ENCODE measurements at places on chromosomes 12 and 14.

- DNase-seq: no peak
Measured at GRCh38 chr14:22824711-22825359, 4.9 kb upstream of the MRPL52 start.

GRCh38 chr14:68718023-68718990 is 74.6 kb downstream of the ZFP36L1 start:
- DNase-seq: no peak

- peak; percentile 8 for DNase-seq
Measured at GRCh38 chr14:35438910-35439713, 34.6 kb upstream of the NFKBIA start.

GRCh38 chr12:54416687-54417603 is 2.1 kb downstream of the ITGA5 start:
- no peak for DNase-seq

GRCh38 chr12:105539735-105540134 is 209.2 kb downstream of the C12orf75 start:
- no peak for DNase-seq

DNA sequence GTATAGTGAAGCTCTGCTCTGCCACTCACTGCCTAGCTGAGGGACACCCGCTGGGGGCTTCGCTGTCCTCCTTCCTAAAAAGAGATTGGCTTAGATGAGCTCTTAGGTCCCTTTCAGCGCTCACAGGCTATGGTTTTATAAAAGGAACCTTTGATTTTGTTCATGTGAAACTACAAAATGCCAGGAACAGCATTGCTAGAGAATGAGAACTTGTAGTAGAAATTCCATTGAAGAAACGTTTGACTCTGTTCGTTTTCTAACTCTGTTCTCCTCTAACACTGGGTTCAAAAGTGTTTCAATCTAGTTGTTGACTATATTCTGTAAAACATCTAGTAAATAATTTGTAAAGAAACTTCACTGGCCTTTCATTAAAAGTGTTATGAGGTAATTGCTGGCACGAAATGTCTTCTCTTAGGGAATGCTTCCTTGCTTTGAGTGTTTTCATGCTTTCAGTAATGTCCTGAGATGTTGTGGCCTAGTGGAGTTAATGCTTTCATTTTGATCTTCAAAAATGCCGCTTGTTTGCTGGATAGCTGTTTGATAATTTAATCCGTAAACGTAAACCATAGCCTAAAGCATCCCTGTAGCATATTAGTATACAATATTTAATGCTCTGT is 1.6 kb downstream of the MARK3 start:
- DNase-seq: no peak

GRCh38 chr12:83197483-83197914 is 510.8 kb downstream of the TMTC2 start:
- DNase-seq: no peak

GRCh38 chr14:32224737-32225377 is 21.8 kb upstream of the RNU6-8 start:
- peak; percentile 25 for DNase-seq

DNA sequence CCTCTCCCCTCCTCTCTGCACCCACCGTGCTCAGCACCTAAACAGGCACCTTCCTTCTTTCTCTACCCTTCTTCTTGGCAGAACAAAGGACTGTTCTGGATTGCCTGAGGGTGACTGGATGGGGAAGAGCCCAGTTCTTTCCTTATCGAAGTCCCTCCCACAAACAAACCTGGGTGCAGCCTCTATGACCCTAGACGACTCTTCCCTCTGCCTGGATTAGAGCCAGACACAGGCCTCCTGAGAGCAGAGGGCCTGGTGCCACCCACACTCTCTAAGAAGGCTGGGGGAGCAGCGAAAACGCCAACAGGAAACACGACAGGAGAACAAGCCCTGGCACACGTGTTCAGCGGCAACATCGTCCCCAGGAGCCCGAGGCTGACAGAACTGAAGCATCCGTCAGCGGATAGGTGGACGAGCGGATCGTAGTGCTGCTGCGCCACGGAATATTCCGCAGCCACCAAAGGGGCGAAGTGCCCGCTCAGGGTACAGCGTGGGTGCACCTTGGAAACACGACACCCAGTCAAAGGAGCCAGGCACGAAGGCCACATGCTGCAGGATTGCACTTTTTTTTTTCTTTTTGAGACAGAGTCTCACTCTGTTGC is 38.0 kb downstream of the RIMBP2 start:
- DNase-seq: no peak

GRCh38 chr14:90891326-90891725 is 75.1 kb upstream of the TTC7B start:
- DNase-seq: no peak

DNA sequence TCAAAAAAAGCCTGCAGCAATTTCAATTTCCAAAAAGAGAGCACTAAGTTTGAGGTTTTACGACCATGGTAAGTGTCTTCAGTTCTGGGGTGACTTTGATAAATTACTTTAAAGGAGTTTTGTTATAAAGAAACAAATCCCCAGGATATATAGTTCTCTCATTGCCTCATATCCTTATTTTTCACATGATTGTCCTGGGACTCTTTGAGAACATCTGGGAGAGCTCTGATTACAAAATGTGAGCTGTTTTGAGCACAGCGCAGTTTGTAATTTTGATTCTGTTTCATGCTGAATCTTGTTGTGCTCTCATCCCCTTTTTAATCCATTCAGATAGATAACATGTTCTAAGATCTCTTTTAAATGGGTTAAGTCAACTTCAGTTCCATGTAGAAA is 67.7 kb upstream of the DCN start:
- DNase-seq: no peak

DNA sequence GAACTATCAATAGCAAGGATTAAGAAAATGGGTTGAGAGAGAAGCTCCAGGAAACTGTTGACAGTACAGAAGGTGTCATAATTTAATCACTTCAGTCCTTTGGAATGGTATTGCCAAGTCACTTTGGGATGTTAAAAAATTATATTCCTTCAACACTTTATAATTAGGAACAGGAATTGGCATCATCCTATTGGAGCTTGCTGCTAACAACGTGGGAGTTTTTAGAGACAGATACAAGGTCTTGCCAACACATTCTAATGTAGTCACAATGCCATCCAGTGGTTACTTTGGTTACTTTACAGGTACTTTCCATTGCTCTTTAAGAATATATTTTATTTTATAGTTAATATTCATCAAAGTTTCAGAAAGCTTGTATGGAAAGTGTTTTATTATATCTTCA is 310.1 kb downstream of the SYT1 start:
- no peak for DNase-seq

DNA sequence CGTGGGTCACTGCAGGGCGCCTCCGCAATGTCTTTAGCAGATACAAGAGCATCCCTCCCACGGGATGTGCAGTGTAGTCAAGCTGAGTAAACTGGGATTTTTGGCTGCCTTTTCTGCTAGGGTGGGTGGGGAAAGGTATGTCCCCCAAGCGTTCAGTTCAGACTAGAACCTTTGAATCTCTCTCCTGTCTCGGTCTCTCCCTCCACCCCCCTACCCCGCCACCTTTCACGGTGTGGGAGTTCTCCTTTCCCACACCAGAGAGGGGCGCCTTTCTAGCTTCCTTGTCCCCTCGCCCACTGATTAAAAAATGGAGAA is 525 bp upstream of the FAR2 start:
- no peak for DNase-seq

DNA sequence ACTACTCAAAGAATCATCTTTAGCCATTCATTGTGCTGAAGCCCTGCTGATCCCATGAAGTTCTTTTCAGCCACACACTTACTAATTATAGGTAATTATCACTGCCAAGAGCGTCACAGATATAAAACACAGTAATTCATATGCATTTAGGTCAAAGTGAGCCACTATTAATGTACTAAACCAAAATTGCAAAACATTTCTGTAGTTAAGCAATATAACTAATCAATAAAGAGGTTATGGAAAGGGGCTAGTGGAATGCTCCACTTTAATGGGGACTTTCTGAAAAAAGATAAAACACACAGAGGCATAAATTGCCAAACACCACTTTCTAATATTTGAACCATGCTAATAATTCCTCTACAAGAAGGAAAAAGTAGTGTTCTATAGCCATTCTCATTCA is 6.8 kb upstream of the CEP128 start:
- DNase-seq: no peak

DNA sequence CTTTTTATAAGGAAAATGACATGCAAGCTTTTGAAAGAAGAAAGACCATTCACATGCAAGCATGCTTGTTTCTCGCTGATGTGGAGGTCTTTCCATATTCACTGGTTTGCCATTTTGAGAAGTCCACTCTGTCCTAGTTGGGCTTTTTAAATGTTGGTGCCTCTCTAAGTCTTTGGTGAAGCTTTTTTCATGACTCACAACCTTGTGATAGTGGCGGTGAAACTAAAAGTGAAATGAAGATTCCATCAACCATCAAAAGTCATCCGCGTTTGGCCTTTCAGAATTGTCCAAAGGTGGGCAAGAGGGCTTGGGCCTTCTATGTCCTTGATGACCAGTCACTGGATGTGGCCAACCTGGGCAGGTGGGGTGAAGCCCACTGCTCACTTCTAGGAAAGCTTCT is 4.3 kb downstream of the LRRC74A start:
- DNase-seq: no peak

- DNase-seq: no peak
Measured at GRCh38 chr14:64195199-64195598, 99.0 kb downstream of the ESR2 start.

GRCh38 chr12:70757830-70758493 is 120.7 kb upstream of the PTPRB start:
- no peak for DNase-seq

- DNase-seq: no peak
Measured at GRCh38 chr14:54712465-54713200, 145.7 kb downstream of the SAMD4A start.

GRCh38 chr12:9721394-9722092 is 11.4 kb downstream of the CLECL1 start:
- DNase-seq: no peak

DNA sequence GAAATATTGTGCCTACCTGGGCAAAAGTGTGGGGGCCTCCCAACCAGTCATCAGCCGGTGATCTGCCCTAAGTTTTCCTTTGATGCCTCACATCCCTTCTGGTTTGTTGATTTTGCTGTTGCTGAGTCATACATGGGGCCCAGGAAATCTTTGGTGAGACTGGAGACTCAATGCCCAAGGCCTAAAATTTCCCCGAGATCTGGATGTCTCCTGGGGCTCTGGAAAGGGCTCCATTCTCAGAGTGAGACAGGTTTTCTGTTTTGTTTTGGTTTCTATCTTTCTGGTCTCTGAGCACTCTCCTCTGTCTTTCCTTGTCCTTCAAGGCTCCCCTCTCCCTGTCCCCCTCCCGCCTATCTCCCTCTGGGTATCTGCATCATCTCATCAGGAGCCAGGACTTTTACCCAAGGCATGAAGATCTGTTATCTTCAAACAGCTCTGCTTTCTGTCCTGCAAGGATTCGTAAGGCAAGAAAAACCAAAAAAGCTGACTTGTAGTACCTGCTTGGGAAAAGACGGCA is 152.8 kb upstream of the MAX start:
- DNase-seq: no peak

GRCh38 chr14:45065956-45066355 is 18.0 kb upstream of the PRPF39 start:
- no peak for DNase-seq

- DNase-seq: no peak
Measured at GRCh38 chr12:10633541-10633940, 20.1 kb upstream of the MAGOHB start.

- no peak for DNase-seq
Measured at GRCh38 chr14:65945327-65945726, 532.8 kb downstream of the FUT8 start.

GRCh38 chr12:44285321-44285960 is 449.6 kb downstream of the TMEM117 start:
- DNase-seq: no peak

DNA sequence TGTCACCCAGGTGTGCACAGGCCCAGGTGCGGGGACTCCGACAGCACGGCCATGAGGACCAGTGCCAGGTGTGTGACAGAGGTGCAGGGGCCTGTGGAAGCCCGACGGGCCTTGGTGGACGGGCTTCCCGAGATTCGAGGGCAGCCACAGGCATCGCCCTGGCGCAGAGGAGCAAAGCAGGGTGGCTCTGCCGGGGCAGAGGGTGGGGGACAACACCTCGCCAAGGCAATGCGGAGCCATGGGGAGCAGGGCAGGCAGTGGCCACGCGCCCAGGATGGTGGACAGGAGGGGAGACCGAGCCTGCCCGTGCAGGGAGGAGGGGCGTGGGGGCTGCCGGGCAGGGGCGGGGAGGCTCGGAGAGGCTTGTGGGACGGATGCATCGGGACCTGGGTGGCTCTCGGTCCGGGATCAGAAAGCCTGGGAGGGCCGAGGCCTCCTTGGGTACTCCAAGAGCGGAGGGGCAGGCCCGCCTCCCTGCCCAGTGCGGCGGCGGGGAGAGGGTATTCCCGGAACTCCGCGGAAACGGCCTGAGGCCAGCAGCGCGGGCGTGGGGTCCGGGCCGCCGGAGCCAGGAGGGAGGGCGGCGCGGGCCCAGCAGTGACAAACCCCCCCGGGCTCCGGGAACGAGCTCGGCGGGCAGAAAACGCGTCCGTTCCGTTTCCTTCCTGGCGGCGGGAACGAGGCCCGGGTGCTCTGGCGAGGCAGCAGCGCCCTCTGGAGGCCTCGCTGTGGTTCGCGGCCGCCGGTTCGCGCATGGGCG is 1.6 kb downstream of the TMEM121 start:
- peak; percentile 87 for DNase-seq

- no peak for DNase-seq
Measured at GRCh38 chr12:26770239-26771070, 62.5 kb downstream of the ITPR2 start.

DNA sequence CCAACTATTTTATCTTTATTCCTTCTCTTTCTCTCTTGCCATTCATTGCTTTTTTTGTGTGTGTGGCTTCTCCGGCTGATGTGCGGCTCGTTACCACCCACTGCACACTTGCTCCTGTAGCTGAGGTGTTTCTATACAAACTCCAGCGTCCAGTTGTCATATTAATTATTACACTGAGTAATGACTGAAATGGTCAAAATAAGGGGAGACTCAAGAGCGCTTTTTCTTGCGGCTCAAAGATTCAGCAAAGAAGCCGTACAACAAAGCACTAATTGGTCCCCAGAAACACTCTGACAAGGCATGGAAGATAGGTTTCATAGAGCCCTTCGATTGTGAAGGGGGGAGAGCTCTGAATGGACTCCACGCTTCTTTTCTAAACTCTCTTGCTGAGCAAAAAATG is 5.6 kb upstream of the ASCL1 start:
- no peak for DNase-seq

GRCh38 chr12:87953256-87953860 is 75.8 kb downstream of the C12orf50 start:
- peak; percentile 26 for DNase-seq

DNA sequence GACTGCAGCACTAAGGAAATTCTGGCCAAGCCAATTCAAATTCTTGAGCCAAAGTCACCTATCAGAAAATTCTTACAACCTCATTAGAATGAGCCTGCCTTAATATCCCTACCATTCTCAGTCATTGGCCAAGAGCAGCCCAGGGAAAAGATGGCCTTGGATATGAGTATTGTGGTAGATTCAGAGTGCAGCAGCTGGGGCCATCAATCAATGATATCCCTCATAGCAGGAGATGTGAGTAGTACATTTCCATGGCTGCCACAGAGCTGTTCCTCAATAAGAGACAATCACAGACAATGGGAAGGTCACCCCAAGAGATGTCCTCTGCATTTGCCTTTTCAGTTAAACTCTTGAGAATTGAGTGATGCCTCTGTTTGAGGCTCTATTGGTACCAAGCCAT is 161.6 kb downstream of the DYRK2 start:
- DNase-seq: no peak

- no peak for DNase-seq
Measured at GRCh38 chr12:95517246-95517645, 34.0 kb downstream of the USP44 start.
